Stimulated activated CD4-positive, alpha-beta T cell treated with anti-CD3 and anti-CD28 coated beads, TNF-alpha, amount 100 ng/mL, for 1 hour (primary cell): ENCODE measurements at places on chromosomes 12 and 14.

GRCh38 chr12:132711080-132711843, 620 bp downstream of the PGAM5 start:
- DNase-seq, result no peak

DNA sequence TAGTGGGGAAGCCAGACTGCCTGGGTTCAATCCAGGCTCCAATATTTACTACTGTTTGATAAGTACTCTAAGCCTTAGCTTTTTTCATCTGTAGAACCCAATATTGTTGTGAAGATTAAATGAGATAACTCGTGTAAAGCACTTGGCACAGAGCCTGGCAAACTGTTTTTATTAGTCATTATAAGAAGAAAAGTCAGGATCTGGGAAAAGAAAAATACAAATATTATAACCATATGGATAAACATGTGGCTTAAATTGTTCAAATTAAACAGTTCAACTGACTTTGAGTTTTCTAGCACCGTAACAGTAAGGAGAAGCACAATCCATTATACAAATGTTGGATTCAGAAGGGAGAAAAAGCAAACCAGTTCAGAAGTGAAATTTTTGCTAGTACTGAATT, 22.0 kb upstream of the CDK17 start:
- no peak for DNase-seq

DNA sequence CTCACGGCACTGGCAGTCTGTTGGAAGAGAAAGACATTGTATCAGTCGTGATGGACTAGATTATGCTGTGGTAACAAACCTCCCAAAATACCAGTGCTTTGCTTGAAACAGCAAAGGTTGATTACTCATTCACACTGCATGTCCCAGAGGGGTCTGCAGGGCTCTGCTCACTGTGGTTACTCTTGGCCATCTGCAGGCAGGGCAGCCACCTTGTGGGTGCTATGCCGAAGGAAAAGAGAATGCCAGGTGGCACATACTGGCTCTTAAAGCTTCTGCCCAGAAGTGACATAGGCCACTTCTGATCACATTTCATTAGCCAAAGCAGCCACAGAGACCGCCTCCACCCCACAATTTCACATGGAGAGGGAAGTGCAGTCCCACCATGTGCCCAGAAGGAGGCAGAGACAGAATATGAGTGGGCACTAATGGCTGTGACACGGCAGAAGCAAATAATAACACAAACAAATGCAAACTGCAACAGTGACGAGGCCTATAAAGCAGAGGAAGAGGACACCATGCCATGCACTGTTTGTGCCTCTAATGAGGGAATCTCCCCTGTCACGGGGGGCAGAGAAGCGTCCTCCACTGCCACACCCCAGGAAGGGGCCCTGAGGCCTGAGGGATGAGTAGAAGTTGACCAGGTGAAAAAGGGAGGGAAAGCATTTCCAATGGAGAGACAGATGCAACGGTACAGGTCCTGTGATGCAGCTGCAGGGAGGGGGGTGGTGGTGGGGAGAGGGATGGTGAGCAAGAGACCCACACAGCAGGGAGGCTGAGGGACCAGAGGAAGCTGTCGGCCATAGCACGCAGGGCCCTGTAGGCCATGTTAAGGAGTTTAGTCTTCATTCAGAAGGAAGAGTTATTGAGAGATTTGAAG, 51.7 kb upstream of the KICS2 start:
- DNase-seq, result no peak

DNA sequence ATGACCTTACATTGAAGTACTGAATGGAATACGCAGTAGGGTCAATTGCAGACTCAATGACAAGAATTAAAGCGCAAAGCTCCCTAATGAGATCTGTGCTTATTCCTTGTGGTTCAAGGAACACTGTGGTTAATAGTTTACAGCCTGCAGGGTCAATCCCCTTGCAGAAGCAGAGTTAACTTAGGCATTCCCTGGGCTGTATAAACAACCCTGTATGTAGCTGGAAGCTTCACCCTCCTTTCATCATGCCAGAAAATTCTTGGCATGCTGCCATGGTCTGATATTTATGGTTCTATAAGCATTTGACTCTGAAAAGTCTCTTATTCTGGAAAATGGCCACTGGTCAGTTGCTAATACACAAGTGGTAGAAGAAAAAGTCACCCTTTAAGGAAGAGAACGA, 227.7 kb downstream of the NOVA1 start:
- DNase-seq, result no peak

DNA sequence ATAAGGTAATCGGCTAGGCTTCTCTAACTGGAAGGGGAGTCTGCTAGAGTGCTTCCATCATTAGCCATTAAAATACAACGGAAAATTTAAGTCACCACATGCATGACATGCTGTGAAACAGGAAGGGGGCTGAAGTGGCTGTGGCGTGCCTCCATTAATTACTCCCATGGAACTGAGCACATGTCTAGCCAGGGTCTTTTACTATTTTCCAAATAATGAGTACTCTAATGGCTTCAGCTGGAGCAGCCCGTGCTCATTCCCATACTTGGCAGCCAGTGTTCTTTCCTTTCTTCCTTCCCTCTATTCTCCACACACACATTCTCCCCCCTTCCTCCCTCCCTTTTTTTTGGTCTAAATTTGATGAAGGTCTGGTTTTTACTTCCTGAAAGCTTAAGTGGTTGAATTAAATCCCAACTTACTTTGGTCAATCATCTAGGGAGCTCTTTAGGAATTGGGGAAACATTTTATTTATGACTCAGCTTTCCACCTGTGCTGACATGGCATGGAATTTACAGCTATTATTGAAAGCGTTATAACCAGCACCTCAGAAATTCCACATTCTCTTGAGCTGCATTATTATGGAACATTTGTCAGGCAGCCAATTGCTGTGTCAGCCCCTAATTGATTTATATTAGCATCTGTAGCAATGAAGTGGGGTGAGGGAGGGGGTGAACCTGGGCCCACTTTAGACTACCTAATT, 72.3 kb downstream of the LRIG3 start:
- DNase-seq, result no peak

- no peak for DNase-seq
Observed at GRCh38 chr12:101838628-101839323, 8.0 kb upstream of the GNPTAB start.

GRCh38 chr14:106083082-106083481, 556.7 kb downstream of the TMEM121 start:
- no peak for DNase-seq

DNA sequence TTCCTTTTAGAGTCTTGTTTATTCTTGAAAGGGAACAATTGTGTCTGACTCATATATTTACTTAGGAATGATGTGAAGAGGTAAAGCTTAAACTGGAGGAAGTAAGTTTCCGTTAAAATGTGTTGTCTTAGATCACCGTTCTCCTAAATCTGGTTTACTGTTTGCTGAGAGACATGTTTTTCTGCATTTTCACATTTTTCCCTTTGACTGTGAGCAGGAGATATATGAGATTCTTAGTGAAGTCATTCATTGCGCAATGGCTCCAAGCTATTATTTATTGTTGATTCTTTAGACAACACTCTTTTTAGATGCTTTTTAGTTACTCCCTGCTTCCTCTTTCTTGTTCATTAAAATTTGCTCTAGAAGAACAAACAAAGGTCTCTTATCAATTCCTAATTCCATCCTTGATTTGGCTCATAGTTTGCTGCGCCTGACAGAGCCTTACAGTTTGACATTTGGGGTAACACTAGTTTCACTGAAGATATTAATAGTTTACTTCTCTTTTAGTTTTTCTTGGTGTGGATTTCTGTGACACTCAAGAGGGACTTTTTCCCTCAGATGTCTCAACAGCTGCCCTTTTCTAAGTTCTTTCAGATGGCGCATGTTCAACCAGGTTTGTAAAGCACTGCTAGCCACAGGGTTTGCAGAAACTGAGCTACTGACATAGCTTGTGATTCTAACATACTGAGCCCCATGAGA, 11.4 kb downstream of the CLECL1 start:
- no peak for DNase-seq

DNA sequence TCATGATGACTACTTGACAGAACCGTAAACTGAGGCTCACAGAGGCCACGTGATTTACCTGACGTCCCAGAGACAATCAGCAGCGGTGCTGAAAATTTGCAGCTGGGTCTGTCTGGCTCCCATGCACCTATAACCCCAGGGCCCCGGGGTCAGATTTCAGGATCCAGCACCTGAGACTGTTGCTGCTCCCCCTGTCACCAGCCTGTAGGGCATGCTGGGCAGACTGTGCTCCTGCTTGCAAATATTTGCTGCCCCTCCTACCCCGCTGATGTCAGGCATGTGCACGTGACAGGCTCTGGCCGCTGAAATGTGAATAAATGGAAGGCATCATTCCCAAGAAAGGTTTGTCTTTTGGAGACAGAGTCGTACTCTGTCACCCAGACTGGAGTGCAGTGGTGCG, 6.0 kb downstream of the MMAB start:
- no peak for DNase-seq

GRCh38 chr12:121837680-121838079, 21.0 kb downstream of the HPD start:
- no peak for DNase-seq

DNA sequence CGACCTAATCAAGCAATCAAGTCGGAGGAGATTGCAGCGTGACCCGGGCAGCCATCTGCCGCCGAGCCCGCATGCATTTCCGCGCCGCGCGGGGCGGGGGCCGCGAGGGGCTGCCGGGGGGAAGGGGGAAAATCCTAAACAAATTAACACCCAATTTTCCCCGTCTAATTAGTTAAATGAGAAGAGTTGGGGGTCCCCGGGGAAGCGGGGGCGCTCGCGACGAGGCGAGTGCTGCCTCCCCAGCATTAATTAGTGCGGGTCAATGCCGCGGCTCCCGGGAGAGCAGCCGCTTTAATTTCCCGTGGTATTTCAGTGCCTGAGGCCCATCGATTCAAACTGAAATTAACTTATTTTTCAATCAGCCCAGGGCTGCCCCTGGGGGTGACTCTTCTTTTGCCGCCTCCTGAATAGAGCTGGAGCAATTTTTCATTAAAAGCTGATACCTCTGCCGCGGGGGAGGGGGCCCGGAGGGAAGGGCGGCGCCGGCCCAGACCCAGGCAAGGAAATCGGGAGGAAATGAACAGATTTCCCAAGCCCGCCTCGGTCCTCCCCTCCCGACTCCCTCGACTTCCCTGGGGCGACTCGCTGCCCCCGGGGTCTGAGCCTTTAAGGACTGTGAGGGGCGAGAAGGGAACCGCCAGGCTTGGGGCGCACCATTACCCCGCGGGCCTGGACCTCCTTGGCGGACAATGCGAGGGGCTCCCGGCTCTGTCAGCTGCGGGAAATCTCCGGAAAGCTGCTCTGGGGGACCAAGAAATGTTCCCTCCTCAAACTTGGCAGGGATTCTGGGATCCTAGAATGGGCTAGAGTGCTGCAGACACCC, 18.9 kb downstream of the VSX2 start:
- DNase-seq, result no peak

- no peak for DNase-seq
Observed at GRCh38 chr14:70664698-70665447, 23.2 kb downstream of the TTC9 start.

- DNase-seq, result no peak
Observed at GRCh38 chr14:75783184-75783583, 122.1 kb downstream of the TTLL5 start.

DNA sequence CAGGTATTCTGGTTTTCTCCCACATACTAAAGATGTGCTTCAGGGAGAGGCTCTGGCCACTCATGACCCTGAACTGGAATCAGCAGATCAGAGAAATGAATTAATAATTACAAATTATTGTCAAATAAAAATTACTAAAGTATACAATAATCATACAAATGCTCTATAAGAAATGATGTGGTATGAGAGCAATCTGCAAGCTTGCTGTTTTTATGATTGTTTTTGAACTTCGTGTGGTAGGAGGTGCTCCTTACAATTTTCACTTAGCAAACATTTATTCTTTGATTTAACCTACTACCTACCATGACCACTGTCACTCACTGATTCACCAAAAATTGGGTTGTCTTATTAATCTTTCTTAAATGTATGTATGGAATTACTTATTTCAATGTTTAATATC, 16.2 kb downstream of the ATP2B1 start:
- DNase-seq, result no peak

- DNase-seq, result no peak
Observed at GRCh38 chr12:7666595-7666994, 887 bp upstream of the APOBEC1 start.

DNA sequence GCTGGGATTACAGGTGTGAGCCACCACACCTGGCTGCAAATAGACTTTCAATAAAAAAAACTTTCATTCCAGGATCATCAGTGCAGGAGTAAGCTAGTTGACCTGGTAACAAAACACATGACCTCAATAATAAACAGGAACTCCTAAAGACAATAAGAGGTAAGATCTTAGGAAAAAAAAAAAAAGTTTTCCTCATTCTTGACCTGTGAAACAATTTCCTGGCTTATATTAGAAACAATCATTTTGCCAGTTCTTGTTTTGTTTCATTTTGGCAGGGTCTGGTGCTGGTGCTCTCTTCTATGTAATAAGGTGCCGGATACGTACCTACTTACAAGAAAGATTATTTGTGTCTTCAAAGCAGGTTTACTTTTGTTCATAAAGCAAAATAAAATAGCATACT, 90.6 kb upstream of the AMN1 start:
- no peak for DNase-seq

GRCh38 chr14:99643343-99643742, 1.6 kb upstream of the HHIPL1 start:
- DNase-seq, result no peak

DNA sequence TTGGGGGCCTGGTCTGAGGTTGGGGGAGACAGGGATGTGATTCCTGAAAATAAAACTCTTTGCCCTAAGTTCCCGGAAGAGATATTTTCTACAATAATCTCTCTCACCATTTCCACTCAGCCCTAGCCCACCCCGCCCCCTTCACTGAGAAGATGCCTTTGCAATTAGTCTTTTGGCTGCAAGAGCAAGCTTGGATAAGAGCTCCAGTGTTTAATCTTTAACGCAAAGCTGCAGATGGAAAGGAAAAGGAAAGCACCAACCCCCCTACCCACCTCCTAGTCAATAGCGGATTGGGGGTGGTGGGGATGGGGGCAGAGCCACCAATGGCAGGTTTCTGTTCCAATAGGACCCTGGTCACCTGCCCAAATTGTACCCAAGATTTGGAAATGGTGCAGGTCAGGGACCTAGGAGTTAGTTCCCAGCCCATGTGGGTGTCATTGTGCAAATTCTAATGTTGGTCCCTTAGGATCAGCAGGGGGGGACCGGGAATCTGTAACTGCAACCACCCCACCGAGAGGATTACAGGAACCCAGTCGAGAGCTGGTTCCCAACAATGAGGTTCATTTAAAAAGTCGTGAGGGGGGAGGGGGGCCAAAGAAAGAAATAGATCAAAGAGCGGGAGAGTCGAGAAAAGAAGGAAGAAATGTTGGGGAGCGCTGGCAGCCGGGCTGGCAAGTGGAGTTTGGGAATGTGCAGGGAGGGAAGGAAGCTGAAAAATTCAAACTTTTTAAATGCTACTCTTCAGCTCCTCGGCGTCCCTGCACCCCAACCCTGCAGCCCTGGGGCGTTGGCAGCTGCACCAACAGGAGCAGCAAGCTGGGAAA, 1.6 kb downstream of the ZFP36L1 start:
- DNase-seq, result no peak

GRCh38 chr14:90651976-90652560, 164.2 kb downstream of the TTC7B start:
- DNase-seq, result no peak

DNA sequence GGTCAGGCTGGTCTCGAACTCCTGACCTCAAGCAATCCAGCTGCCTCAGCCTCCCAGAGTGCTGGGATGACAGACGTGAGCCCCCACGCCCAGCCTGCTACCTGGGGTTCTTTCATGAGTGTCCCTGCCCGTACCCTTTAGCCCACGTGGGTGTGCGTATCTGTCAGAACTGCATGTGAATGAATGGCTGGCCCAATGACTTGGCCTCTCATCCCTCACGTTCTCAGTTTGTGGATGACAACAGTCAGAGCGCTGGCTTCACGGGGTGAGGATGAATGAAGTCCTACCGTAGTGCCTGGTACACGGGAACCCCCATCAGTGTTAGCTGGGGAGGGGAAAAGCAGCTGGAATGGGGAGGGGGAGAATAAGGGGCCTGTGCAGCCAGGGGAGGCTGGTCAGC, 16.1 kb upstream of the ZDHHC22 start:
- DNase-seq, result no peak
